ENCODE measurements at places on chromosomes 11 and 22.
A peak's percentile ranks its signal among the peaks of the same experiment; 100 is the strongest.

DNA sequence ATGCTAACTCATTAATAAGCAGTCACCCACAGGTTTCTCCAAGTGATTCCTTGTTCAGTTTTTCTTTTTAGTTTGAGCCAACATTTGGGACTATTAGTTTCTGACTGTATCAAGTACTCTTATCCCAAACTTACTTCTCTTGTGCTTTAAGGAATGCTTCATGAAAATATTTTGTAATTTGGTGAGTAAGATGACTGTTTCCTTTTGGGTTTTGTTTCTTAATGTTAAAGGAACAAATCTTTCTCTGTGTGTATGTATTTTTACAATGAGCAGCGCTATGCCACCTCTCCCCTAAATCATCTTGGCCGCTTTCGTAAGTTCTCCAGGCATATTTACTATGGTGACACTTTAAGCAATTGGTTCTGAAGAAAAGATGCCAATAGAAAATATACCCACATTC lies 72.4 kb downstream of the LDLRAD3 start:
- DNase-seq = no peak

GRCh38 chr22:29703569-29704195 lies 16.1 kb upstream of the CABP7 start:
- no peak for DNase-seq

DNA sequence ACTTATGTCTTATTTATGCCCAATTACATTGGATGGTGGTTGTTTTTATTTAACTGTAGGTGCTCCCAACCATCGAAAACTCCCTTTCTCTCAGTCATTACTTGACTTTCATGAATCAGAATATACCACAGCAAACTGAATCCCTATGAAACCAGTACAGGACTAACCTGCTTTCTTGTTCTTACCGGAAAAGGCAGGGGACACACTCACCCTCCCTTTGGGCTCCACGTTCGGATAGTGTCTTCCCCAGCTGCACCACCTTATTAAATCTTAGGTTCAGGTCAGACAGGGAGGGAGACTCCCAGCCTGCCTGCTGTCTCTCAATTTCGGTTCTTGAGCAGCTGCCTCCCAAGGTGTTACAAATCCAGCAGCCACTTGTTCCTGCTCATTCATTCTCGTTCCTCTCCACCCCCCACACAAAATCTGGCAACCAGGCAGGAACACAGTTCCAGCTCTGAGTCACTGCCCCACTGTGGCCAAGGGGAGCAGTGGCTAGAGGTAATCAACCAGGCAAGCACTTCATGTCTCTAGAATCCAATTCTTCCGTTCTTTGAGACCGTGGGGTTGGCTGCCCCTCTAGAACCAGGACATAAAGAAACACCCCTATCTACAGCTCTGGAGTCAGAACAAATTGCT lies 133.0 kb downstream of the PLEKHA7 start:
- DNase-seq = no peak

DNA sequence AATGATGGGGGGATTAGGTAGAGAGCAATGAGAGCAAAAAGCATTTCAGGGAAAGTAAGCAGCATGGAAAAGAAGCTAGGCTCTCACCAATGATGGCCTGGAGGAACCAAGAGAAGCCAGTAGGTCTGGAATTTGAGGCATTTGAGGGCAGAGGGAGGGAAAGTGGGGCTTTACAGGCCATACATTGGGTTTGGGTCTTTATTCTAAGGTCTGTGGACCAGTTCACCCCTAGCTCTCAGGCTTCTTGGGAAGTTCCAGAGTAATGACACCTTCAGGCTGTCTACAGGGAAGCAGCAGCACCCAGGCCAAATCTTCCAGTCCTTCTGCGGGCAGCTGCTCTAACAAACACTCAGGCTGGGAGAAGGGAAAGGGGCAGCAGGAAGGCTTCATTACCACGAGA lies 29.4 kb downstream of the ARFGAP2 start:
- no peak for DNase-seq

- no peak for DNase-seq
These were observed 80.3 kb upstream of the AKIP1 start for GRCh38 chr11:8830641-8831040.

- DNase-seq = no peak
These were observed 9.2 kb upstream of the MAPK1 start for GRCh38 chr22:21876486-21877176.

- DNase-seq = no peak
These were observed 1278.0 kb upstream of the CNTN5 start for GRCh38 chr11:97742717-97743116.

GRCh38 chr11:101880222-101880621 lies 34.6 kb upstream of the CEP126 start:
- DNase-seq = no peak

- no peak for DNase-seq
These were observed 113.6 kb upstream of the CADM1 start for GRCh38 chr11:115617767-115618166.

DNA sequence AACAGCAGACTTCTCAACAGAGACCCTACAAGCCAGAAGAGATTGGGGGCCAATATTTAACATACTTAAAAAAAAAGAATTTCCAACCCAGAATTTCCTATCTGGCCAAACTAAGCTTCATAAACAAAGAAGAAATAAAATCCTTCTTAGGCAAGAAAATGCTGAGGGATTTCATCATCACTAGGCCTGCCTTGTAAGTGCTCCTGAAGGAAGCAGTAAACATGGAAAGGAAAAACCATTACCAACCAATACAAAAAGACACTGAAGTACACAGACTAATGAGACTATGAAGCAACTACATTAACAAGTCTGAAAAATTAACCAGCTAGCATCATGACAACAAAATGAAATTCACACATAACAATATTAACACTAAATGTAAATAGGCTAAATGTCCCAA lies 947.9 kb upstream of the CHORDC1 start:
- no peak for DNase-seq

DNA sequence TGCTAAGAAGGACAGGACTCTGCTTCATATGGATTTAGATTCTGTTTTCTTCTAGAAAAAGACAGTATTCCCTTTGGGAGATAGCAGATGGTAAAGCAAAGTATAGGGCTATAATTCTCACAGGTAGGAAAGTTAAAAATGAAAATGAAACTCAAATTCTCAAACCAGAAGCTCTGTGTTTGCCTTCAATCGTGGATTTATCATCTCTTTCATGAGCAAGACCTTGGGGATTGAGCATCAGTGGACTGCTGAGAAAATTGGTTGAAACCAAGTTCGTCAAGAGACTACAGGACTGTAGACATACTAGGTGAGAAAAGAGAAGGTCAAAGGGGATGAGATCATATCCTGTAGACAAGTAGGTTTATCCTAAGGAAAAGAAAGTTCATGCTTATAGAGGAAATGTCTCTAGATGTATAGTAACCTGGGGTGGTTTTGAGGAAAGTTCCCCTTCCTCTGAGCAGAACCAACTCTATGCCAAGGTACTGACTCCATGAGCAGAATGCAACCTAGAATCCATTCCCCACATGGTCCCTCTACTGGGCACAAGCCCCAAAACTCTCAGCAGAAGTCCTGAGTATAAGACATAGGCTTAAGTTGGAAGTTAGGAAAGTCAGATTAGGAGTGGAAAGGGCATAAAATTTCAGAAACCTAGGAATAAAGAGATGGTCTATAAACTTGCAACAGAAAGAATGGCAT lies 46.5 kb downstream of the SLC5A12 start:
- DNase-seq = no peak

DNA sequence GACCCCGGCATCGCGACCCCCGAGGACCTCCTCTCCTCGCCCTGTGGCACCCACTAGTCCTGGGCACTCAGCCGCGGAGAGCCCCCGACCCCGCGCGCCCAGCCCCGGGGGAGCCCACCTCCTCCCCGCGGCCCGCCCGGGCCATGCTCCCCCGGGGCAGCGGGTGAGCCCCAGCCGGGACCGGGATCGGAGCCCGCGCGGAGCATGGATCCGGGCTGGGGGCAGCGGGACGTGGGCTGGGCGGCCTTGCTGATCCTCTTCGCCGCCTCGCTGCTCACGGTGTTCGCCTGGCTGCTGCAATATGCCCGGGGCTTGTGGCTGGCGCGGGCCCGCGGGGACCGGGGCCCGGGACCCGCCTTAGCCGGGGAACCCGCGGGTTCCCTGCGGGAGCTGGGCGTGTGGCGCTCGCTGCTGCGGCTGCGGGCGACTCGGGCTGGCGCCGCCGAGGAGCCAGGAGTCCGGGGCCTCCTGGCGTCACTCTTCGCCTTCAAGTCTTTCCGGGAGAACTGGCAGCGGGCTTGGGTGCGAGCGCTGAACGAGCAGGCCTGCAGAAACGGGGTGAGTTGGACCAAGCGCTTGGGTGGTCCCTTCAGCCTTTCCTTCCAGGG lies 498 bp downstream of the C2CD2L start:
- DNase-seq = no peak

DNA sequence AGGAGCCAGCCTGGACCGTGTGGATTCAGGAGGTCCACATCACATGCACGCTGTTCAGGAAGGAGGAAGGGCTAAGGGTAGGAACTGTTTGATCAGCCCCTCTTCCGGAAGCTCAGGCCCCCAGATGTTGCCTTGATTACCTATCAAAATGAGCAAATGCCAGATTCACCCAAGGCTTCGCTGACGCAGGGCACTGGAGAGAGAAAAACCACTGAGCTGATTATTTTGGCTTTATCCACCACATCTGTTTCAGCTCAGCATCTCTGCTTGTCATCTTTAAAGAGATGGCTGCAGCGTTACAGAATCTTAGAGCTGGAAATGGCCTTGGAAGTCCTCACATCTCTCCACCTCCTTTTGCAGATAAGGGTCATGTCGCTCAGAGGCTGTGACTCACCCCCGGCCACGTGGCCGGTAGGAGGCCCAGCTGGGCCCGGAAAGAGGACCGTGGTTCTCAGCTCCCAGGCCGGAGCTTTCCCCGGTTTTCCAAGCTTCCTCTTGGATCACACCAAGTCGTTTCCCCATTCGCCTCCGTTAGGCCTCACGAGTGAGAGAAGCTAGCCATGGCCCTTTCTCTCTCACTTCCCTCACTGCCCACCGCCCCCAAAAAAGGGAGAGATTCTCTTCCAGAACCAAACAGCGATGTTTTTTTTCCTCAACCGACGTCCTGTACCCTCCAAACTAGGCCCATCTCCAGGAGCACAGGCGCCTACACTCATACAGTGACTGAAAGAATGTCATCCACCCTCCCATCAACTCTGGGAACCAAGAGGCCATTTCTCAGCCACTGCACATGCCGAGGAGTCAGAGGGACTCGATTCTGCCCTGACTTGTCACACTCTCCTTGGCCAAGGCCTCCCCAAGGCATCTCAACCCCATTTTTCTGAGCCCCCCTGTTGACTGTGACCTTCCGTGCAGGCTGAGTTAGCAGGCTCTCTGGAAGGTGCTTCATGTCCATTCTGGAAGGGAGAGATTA lies 37.6 kb downstream of the LIF start:
- no peak for DNase-seq

- no peak for DNase-seq
These were observed 130.9 kb upstream of the CCDC179 start for GRCh38 chr11:22991196-22991595.

- DNase-seq = no peak
These were observed 17.2 kb downstream of the PPFIBP2 start for GRCh38 chr11:7531011-7531410.

- no peak for DNase-seq
These were observed 20.9 kb downstream of the TMPRSS13 start for GRCh38 chr11:117908109-117908895.

DNA sequence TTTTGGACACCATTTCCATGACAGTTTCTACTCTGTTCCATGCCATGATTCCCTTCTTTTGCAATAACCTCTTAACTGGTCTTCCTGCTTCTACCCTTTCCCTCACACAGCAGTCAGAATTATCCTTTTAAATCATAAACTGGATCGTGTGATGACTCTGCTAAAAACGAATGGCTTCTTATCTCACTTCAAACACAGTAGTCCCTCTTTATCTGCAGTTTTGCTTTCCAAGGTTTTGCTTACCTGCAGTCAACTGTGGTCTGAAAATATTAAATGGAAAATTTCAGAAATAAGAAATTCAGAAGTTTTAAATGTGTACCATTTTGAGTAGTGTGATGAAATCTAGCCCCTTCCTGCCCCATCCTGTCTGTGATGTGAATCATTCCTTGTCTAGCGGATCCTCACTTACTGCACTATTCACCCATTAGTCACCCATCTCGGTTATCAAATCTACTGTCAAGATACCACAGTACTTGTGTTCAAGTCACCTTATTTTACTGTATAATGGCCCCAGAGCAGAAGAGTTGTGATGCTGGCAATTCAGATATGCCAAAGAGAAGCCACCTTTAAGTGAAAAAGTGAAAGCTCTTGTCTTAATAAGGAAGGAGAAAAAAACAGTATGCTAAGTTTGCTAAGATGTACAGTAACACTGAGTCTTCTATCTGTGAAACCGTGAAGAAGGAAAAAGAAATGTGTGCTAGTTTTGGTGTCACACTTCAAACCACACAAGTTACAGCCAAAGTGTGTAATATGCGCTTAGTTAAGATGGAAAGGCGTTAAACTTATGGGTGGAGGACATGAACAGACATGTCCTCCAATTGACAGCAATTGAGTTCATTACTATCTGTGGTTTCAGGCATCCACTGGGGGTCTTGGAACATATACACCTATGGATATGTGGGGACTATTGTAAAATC lies 283.0 kb downstream of the DDX10 start:
- no peak for DNase-seq

GRCh38 chr22:31891366-31892079 lies 52.8 kb upstream of the YWHAH start:
- DNase-seq = no peak

GRCh38 chr22:47021371-47022074 lies 259.1 kb downstream of the TBC1D22A start:
- DNase-seq = no peak

DNA sequence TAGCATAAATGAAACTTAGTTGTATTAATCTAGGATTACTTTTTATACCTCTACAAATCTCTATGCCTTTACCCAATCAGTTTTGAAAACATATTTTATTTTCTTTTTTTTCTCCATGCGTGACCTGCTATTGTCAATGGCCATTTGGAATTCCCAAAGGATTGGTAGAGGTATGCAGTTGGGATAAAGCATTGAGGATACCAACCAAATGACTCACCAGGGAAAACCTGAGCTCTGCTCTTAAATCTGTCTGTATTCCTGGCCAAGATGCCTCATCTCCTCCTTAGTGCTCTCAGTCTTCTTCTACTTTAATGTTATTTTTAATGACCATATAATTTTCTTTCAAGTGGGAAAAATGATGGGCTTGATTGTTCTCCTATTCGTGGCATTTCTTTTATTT lies 61.9 kb downstream of the EHF start:
- no peak for DNase-seq

GRCh38 chr11:94504689-94505293 lies 7.5 kb upstream of the C11orf97 start:
- no peak for DNase-seq

DNA sequence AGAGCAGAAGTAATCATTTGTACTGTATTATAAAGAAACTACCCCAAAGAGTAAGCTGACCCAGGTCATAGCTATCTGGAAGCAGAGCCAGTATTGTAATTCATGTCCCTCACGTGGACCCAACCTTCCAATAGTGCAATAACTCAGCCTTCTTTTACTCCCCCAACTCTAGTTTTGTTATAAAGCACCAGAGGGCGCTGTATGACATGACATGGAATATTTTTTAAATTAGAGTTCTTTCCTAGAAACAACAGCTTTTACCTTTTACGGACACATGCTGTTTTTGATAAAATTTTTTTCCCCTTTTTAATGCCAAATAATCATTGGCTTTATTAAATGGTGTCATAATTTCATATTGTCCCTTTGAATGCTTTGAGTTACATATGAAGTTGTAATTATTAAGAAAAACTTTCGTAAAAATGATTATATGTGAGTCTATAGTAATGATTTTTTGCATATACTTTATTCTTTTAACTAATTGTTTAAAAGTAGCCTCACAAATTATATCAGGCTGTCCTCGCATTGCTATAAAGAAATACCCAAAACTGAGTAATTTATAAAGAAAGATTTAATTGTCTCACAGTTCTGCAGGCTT lies 76.9 kb downstream of the DKK3 start:
- no peak for DNase-seq

- peak; percentile 24 for DNase-seq
These were observed 27.8 kb upstream of the THY1 start for GRCh38 chr11:119450590-119451326.
